ENCODE measurements at places on chromosomes 16 and 17. TPM values are rescaled to one million over a fixed set of nuclear protein-coding genes. Genes with fewer than 3 reads are reported as not detected.

DNA sequence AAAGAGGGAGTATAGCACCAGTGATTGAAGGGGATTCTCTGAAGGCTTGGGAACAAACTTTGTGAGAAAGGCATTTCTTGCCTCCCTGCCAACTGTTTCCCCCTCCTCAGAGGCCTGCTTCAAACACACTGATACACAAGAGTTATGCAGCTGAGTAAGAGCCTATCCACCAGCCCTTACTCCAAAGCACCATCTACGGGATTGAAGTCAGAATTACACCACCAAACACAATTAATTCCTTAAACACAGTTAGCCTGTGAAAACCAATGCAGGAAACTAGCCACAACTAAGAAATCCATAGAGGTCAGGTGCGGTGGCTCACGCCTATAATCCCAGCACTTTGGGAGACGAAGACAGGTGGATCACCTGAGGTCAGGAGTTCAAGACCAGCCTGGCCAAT, 138.3 kb downstream of the SHCBP1 start:
- no peak overlapping the region for H3K27ac ChIP-seq
- H3K4me1 ChIP-seq: no peaks in the 10 kb centered on the region
- H3K4me3 ChIP-seq: no peak overlapping the region
- DNase-seq: no peak

DNA sequence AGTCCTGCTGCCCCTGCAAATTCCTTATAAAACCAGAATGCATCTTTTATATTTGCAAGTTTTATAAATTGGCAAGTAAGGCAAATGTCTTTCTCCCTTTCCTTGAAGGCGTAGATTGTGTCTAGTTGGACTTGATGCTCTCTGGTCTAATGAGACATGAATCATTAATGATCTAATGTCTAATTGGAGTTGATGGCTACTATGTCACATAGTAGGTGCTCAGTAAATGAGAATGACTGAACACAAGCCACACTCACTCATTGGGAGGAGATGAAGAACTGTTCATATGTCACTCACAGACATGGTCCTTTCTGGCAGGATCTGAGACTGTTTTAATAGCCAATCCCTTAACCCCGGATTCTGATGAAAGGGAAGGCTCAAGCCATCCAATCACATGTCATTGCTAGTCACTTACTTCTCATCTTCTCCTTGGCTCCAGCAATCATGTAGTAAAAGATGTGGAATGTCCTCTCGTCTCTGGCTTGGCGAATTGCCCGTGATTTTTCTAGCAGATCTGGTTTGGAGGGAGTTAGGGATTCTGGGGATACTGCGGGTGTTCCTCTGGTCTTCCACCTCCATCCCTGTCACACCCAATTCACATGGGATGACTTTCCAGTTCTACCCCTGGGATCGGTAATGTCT, 81.0 kb downstream of the MYH11 start:
- H3K27me3 ChIP-seq: no peaks in the 10 kb centered on the region
- peaks cover 26% of the 10 kb centered on the region for H3K36me3 ChIP-seq
- no peak for DNase-seq
- peak overlapping the region; percentile 18 for H3K27ac ChIP-seq
- no peak overlapping the region for H3K4me3 ChIP-seq

- H3K36me3 ChIP-seq: no peaks in the 10 kb centered on the region
- no peak overlapping the region for H3K27ac ChIP-seq
- H3K4me3 ChIP-seq: peak overlapping the region; percentile 28
- no peaks in the 10 kb centered on the region for H3K4me1 ChIP-seq
Observed at GRCh38 chr17:1229349-1229899, 40.8 kb upstream of the BHLHA9 start.

DNA sequence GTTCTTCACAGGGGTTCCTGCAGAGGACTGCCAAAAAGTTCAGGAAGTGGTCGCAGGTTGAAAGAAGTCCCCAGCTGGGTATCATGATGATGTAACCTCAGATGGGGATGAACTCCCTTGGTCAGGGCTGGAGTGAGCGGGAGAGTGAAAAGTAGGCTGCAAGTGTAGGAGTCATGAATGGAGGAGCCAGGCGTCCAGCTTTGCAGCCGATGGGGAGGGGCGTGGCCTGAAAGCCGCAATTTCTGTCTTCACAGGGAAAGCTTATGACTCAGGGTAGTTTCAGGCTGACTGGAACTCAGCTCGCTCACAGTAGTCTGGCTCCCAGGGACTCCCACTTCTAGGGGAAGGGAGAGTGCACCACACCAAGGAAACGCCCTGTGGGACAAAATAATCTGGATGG, 70.0 kb upstream of the HS3ST3A1 start:
- no peak overlapping the region for H3K4me3 ChIP-seq
- no peak for DNase-seq
- H3K4me1 ChIP-seq: no peaks in the 10 kb centered on the region
- no peaks in the 10 kb centered on the region for H3K36me3 ChIP-seq
- no peak overlapping the region for H3K27ac ChIP-seq

GRCh38 chr17:80287038-80287437, 26.4 kb downstream of the RNF213 start:
- DNase-seq: no peak
- H3K36me3 ChIP-seq: peaks cover 9% of the 10 kb centered on the region
- H3K27me3 ChIP-seq: no peaks in the 10 kb centered on the region
- H3K27ac ChIP-seq: no peak overlapping the region

GRCh38 chr16:7887316-7887715, 554.7 kb downstream of the RBFOX1 start:
- peaks cover 1% of the 10 kb centered on the region for H3K27me3 ChIP-seq
- no peak for DNase-seq
- no peak overlapping the region for H3K27ac ChIP-seq

- DNase-seq: no peak
- no peaks in the 10 kb centered on the region for H3K4me1 ChIP-seq
- H3K36me3 ChIP-seq: peaks cover 12% of the 10 kb centered on the region
- H3K27ac ChIP-seq: no peak overlapping the region
- H3K27me3 ChIP-seq: no peaks in the 10 kb centered on the region
- H3K4me3 ChIP-seq: no peak overlapping the region
Observed at GRCh38 chr17:42214156-42214555, 19.9 kb upstream of the GHDC start.

- no peak overlapping the region for H3K4me3 ChIP-seq
- H3K36me3 ChIP-seq: no peaks in the 10 kb centered on the region
- no peak overlapping the region for H3K27ac ChIP-seq
Observed at GRCh38 chr16:69526831-69527655, 38.7 kb upstream of the NFAT5 start.

- H3K27ac ChIP-seq: no peak overlapping the region
- no peaks in the 10 kb centered on the region for H3K27me3 ChIP-seq
Observed at GRCh38 chr17:74349120-74349519, 12.5 kb downstream of the BTBD17 start.

- H3K4me1 ChIP-seq: no peaks in the 10 kb centered on the region
- H3K27ac ChIP-seq: no peak overlapping the region
- H3K36me3 ChIP-seq: no peaks in the 10 kb centered on the region
- H3K27me3 ChIP-seq: no peaks in the 10 kb centered on the region
- no peak for DNase-seq
Observed at GRCh38 chr16:88988980-88989811, 12.2 kb upstream of the CBFA2T3 start.

DNA sequence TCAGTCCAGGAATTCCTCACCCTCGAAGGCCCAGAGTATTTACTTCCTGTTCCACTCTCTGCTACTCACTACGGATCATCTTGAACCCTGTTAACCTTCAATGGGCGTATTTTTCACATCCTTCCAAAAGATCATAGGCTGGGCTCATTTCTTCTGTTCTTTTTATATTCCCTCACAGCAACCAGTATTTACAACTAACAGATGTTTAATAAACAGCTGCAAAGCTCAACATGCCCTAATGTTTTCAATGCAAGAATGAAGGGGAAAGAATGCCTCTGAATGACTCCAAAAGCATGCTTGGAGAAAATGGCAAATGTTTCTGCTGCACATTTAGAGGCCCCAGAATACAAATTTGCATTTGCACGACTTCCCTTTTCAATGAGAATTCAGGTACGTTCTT, 174.9 kb downstream of the ZFHX3 start:
- no peaks in the 10 kb centered on the region for H3K36me3 ChIP-seq
- H3K4me1 ChIP-seq: peaks cover 3% of the 10 kb centered on the region
- no peak overlapping the region for H3K4me3 ChIP-seq

The FAM171A2 gene
- total RNA-seq: 2.0 TPM

The LPCAT2 gene
- 36.6 TPM for total RNA-seq

The MGAT5B gene
- total RNA-seq: 0.51 TPM

The CES3 gene
- total RNA-seq: 2.4 TPM

The KRTAP9-8 gene
- total RNA-seq: not detected

The PRRT2 gene
- total RNA-seq: 10.9 TPM

The BANP gene
- total RNA-seq: 35.6 TPM
